ENCODE measurements at places on chromosomes 7 and 10.

GRCh38 chr10:133481086-133481643 lies 27.4 kb downstream of the SCART1 start:
- no peak for DNase-seq

- no peak for DNase-seq
Observed at GRCh38 chr10:123449234-123449962, 216.8 kb upstream of the GPR26 start.

DNA sequence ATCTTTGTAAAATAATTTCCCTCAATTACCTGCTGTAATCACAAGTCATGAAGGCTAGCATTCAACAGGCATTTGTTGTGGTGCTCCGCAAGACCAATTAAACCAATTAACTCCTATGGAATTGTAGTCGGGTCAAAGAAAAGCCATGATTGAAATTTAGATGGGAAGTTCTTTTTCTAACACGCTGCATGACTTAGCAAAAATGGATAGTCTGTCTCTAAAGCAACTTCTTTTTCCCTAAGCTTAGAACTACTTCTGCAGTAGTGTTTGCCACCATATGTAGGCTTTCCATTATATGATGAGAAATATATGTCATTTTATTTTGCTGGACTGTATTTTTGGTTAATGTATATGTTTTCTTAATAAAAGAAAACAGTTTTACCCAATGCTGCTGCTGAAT lies 119.1 kb downstream of the TSPAN12 start:
- DNase-seq = no peak

- DNase-seq = no peak
Observed at GRCh38 chr10:60448246-60448645, 58.6 kb upstream of the ANK3 start.

DNA sequence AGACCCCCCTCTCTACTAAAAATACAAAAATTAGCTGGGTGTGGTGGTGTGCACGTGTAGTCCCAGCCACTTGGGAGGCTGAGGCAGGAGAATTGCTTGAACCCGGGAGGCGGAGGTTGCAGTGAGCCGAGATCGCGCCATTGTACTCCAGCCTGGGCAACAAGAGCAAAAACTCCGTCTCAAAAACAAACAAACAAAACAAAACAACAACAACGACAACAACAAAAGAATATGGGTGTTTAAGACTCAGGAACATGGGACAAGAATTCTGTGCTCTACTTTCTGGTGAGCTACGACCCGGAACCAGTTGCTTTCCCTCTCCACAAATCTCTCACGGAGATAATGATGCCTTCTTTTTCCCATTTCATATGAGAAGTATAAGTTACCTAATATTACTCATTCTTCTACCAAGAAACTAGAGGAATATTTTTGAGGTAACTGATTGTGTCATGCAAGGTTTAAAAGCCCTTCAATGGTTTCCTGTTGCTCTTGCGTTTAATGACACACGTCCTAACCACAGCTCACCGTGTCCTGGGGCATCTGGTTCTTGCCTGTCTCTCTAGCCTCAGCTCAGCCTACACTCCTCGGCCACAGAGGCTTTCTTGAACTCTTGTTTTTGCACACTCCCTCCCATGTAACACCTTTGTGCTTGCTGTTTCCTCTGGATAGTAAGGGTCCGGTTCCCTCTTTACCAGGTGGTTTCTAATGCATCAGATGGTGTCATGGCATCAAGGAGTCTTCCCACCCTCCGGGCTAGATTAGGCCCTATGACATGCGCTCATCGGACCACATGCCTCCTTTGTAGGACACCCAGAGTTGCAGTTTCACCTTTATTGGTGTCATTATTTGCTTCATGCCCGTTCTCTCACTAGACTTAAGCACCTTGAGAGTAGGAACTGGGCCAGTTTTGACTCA lies 67.5 kb downstream of the PFKFB3 start:
- DNase-seq = peak; percentile 12

GRCh38 chr10:47031211-47031900 lies 120.1 kb downstream of the PTPN20 start:
- DNase-seq = peak; percentile 69

GRCh38 chr10:43151371-43151770 lies 13.1 kb downstream of the CSGALNACT2 start:
- no peak for DNase-seq

DNA sequence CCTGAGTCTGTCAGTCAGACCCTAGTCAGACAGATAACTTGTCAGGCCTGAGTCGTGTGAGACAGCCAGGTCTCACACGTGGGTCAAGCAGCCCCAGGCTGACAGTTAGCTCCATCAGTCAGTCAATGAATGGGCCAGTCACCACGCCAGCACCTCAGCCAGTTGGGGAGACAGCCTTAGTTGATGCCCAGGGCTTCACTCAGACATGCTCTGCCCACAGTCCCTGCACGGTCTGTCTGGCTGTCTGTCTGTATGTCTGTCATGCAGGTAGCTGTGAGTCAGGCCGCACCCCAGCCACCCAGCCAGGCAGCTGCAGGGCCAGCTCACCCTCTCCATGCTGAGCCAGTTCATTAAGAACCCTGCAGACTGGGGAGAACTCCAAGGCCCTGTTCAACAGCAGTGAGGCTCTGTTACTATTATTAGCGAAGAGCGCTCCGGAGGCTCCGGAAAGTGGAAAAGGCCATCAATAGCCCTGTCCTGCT lies 141.1 kb upstream of the PCBD1 start:
- no peak for DNase-seq

DNA sequence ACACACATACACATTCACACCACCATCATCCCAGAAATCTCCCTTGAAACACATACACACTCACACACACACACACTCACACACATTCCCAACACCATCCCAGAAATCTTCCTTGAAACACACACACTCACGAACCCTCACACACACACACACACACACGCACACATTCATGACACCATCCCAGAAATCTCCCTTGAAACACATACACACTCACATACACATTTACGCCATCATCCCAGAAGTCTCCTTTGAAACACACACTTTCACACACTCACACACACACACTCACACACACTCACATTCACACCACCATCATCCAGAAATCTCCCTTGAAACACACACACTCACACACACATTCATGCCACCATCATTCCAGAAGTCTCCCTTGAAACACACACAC lies 360 bp upstream of the OPN4 start:
- no peak for DNase-seq

DNA sequence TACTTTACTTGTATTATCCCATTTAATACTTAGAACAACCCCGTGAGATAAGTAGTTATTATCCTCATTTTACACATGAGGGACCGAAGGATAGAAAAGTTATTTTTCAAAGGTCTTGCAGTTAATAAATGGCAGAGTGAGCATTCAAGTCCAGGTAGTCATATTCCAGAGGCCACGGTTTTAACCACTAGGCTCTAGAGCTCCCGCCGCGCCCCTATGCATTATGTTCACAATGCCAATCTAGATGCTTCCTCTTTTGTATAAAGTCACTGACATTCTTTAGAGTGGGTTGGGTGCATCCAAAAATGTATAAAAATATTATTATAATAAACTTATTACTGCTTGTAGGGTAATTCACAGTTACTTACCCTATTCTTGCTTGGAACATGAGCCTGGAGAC lies 11.4 kb upstream of the CFAP69 start:
- DNase-seq = no peak

DNA sequence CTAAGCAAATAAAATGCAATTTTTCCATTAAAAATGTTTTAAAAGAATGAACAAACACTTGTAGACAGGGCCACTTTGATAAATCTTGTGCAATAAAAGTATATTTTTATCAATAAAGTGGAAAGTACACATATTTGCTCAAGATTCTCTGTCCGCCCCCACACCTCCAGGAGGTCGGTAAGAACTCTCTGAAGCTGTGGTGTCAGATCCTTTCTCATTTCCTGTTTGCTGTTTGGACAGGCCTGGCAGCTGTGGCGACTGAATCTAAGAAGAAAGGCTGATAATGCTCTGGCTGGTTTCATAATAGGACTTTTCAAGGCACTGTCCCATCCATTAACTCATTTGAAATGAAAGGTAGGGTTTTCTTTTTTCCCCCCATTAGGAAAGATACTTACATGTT lies 15.3 kb upstream of the ASB4 start:
- DNase-seq = no peak

DNA sequence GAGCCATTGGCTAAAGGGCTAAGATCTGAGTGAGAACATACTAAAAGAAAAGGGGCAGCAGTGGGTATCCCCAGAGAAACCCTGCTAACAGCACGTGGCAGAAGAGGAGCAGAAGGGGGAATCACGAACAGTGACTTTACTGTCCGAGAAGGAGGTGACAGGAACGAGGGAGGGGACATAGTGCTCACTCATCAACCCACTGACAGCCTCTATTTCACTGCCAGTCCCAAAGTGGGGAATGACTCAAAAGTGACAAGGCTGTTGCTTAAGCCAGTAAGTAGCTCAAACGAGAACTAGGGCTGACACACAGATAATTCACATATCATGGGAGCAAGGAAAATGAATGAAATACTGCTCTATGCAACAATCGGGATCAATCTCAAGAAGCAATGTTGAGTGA lies 92.7 kb downstream of the RSU1 start:
- DNase-seq = no peak

- no peak for DNase-seq
Observed at GRCh38 chr7:151198945-151199848, 11.1 kb downstream of the H2BK1 start.

DNA sequence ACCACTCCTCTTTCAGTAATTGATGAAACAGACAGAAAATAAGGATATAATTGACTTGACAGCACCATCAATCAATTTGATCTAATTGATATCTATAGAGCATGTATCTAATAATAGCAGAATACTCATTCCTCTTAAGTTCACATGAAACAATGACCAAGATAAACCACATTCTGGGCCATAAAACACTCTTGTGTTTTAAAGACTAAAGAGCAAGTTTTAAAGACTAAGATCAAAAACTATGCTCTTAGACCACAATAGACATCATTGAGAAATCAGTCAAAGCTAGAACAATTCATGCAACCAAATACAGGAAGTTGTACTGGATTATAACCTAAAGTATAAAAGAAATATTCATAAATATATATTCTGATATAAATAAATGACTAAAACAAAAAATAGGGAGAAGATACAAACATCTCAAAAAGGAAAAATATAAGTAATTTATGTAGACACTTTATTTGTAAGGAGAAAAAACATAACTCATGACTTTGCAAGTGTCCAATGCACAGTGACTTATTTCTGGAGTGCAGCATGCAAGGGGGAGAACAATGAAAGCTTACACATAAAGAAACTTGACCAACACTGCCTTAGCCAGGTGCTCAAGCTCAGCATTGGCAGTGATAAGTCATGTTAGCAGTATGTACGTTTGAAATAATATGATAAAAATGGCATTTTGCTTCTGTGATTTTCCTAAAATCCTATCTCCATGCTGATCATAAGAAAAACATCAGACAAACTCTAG lies 312.7 kb upstream of the IGFBP3 start:
- peak; percentile 48 for DNase-seq

- DNase-seq = no peak
Observed at GRCh38 chr7:95715274-95715673, 57.1 kb upstream of the DYNC1I1 start.

GRCh38 chr7:135704698-135705097 lies 23.3 kb downstream of the SLC13A4 start:
- no peak for DNase-seq

DNA sequence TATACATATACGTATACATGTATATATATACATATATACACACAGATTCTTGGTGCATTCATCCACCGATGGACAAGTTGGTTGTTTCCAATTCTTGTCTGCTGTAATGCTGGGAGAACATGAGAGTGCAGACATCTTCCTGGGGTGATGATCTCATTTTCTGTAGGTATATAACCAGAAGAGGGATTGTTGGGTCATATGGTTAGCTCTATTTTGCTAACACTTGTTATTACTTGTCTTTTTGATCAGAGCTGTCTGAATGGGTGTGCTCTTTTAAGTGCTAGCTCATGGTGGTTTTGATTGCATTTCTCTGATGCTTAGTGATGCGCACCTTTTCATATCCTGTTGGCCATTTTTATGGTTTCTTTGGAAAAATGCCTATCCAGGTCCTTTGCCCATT lies 106.4 kb downstream of the TAX1BP1 start:
- no peak for DNase-seq

DNA sequence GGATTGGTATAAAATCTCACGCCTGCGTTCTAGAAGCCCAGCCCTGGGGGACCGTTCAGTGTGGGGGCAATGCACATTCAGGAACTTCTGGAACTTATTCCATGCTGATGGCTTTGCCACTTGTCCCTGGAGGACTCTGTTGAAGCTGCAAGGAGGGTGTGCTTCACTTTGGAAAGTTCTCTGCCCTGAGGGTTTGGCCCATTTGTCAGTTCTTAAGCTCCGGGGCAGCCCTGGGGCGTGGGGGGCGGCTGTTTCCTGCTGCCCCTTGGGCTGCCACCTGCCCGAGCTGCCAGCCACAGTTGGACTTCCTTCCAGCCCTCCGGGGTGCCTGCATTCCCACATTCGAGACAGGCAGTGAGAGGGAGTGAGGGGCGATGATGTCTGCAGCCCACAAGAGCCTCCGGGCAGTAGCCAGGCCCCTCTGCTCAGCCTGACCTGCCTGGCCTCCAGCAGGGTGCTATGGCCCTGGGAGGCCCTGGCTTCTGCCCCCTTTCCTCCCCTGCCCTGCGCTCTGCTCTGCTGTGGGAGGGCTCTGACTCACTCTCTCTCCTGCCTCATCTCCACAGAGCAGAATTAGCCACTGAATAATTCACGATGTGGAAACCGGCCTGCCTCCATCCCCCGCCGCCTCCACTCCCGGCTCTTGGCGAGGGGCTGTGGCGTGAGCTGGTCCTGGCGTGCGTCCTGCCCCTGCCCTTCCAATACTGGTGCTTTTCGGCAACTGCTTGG lies 1.9 kb downstream of the TTYH3 start:
- DNase-seq = peak; percentile 93

DNA sequence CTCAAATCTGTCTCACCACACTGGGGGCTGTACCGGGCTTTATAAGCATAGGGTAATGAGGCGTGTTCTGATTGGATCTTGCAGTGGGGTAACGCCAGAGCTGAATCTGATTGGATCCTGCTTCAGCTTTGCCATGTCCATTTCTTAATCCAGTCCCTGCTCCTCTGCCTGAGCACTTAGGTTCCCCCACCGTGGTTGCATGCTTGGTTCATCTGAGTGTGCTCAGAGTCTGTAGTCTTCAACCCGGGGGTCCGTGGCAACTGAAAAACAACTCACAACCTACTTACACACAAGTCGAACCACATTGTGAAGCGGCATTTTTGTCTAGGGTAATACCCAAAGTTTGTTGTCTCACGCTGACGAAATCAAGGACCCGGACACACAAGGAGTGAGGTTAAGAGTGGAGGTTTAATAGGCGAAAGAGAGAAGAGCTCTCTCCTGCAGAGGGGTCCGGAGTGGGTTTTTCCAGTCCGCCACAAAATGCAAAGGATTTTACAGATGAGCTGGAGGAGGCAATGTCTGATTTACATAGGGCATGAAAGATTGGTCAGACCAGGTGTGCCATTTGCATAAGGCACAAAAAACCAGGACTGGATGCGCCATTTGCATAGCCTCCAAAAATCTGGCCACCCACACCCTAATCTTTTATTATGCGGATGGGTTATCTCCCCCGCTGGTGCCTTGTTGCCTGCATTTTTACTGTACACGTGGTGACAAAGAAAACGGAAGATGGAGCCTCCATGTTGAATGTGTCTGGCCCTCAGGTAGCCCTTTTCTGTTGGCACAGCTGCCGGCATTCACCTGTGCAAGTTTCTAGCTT lies 641.8 kb upstream of the FOXK1 start:
- no peak for DNase-seq
